ENCODE measurements at places on chromosomes 5 and 9.
A peak's percentile ranks its signal among the peaks of the same experiment; 100 is the strongest.

DNA sequence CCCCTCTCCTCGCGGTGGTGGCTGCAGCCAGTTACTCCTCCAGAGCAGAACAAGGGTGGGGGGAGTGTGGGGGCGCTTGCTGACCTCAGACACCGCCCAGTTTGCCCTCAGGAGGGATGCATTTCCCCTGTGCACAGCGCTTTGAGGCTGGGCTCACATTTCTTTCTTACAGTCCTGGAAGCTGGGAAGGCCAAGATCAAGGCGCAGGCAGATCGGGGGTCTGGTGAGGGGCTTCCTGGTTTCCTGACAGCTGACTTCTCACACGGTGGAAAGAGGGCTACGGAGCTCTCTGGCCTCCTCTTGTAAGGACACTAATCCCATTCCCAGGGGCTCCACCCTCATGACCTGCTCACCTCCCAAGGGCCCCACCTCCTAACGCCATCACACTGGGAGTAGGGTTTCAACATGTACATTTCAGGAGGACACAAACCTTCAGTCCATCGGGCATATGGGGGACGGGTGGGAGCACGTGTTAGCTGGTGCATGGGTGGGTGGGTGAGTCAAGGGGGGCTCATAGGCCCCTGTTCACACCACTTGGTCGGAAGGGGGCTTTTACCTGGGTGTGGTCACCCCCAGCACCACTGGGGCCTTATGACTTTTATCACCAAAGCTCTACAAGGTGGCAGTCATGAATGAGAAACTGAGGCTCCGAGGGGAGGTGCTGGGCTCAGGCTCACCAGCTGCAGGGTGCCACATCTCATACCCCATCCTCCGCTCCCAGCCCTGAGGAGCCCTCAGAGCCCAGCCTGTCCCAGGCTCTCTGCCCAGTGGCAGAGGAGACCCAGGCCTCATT is 7.7 kb upstream of the SCGB3A1 start:
- no peak for DNase-seq

GRCh38 chr9:132858751-132859150 is 19.3 kb downstream of the AK8 start:
- DNase-seq: no peak

GRCh38 chr5:17413691-17414090 is 84.3 kb upstream of the TAF11L2 start:
- DNase-seq: no peak

DNA sequence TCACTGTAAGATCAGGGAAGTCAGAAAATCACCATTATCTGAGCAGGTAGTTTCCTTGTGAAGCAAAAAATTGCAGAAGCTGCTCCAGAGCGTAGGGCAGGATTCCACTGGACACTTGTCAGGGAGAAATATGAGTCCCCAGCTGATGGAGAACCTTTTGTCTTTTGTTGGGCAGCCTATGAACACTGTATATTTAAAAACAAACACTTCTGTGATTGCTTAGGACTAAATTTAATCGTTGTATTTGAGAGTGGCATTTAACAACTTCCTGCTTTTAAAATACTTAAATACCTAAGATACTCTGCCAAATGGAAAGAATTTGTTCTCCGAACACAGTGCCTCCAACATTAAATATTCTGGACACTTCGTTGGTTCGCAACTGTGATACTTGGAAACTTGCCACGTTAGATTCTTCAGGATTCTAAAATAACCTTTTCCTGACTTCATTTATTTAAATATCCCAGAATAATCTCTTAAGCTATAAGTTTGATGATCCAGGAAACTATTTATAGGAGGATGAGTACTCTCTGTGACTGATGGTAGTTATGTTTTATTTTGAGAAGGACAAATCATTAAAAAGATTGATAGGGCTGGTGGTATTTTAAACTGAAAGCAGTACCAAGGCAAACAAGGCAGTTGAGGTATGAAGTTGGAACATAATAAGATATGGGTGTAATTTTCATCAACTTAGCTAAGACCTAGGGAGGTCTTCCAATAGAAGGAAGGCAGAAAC is 2.7 kb upstream of the HSPA4 start:
- no peak for DNase-seq

GRCh38 chr5:118863345-118863744 is 125.0 kb downstream of the DTWD2 start:
- no peak for DNase-seq

DNA sequence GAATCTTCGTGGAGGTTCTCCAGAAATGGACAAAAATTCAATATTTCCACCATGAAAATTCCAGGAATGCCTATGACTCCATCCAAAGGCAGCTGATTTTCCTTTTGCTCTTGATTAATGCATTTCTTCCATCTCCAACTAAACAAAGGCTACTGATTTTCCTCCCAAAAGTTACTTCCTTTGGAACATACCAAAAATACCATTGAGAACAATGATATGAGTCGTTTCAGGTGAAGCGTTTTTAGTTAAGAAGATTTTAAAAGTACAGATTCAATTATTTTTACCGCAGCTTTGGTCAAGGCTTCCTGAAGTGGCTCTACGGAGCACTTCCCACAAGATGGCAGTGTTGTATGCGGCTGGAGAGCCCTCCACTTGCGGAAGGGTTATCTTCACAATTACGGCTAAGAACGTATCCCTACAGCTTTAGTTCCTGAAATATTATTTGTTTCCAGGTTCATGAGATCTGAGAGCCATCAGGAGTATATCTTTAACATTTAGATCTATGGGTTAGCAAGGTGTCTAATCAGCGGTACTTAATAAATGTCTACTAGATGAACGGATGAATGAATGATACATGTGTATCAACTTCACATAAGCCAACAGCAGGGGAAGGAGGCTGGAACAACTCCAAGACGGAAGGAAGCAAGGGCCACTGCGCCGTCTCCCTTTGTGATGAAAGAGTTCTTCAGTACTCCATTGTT is 35.9 kb upstream of the ARSB start:
- DNase-seq: peak; percentile 76

- DNase-seq: no peak
These were observed 62.9 kb upstream of the PTGER4 start for GRCh38 chr5:40616781-40617180.

DNA sequence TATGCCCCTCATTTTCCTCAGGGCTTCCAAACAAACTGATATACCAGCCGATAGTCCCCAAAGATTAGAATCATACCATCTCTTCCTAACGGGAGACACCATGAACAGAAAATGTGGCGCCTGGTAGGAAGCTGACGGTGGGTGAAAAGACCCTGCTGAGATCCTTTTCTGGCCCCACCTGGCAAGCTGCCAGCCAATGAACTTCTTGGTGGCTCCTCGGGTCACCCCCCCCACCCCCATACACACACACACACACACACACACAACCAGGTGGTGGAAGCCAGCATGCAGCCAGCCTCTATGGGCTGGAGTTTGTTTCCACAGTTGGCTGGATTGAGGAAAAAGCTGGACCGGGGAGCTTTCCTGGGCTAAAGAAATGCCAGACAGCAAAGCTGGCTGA is 4.8 kb upstream of the CCIN start:
- DNase-seq: no peak

DNA sequence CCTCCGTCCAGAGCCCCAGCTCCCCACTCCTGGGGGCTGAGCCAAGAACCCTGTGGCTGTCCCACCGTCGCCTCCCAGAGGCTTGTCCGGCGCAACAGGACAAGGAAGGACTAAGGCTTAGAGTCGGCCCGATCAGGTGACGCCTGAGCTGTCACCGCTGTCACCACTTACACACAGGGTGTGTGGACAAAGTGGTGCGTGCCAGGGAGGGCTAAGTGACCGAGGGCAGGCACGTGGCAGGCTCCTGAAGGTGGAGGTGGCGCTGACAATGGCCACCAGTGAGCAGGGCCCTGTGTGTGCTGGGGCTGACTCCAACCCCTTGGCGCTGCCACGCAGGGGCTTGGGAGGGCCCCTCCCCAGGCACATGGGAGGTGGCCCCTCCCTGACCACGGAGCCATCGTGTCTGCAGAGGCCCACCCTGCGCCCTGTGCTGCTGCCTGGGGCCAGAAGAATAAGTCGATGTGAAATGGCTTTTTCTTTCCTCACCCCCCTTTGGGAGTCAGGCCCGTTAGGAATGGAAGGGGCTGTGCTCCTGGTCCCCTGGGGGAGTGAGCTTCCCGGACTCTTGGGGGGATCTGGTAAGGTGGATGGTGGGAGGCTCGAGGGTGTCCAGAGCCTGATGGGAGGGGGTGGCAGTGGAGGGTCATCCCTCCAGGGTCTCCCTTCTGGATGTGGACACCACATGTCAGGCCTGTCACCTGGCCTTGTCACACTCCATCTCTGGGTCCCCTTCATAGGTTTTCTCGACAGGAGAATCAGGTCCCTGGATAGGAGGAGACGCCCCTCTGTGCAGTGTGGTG is 2.6 kb upstream of the GPSM1 start:
- DNase-seq: no peak

- no peak for DNase-seq
These were observed 69.4 kb downstream of the TLE1 start for GRCh38 chr9:81620002-81620390.

DNA sequence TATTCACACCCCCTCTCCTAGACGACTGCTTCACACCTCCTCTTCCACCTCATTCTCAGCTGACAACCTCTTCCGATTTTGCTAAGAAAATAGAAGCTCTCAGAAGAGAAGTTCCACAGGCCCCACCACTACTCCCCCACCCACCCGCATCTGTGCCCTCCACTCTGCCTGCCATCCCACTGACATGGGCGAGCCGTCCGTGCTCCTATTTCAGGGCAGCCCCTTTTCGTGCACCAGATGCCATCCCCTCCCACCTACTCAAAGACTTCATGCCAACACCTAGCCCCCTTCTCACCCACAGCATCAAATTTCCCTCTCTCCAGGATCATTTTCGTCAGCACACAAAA is 34.6 kb upstream of the JADE2 start:
- no peak for DNase-seq

DNA sequence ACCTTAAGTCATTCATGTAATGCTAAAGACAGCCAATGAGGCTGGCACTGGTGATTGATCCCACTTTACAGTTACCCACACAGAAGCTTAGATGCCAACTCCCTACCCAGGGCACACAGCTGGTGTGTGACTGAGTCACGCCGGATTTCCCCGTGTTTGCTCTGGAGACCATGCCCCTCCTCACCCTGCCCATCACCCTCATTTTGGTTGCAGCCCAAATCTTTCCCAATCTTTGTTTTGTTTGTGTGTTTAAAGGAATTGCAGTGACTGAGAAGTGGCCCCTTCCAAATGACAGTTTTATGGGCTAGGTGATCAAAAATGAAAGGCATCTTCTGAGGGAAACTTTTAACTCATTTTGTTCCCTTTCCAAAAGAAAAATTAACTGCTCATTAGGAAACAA is 10.9 kb downstream of the FBXL7 start:
- DNase-seq: no peak

DNA sequence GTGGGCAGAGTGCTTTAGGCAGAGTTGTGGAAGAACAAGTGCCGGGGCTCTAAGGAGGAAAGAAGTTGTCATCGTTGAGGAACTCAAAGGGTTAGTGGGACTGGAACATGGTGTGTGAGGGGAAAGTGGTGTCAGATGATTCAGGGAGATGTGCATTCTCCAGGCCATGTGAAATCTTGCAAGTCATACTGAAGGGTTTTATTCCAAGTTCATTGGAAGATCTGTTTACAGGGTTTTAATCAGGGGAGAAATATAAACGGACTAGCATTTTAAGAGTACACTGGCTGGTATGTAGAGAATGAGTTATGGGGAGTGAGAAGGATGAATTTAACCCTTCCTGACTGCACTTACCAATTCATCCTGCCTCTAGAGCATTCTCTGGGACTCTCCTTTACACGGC is 49.3 kb downstream of the NR2F1 start:
- DNase-seq: no peak

DNA sequence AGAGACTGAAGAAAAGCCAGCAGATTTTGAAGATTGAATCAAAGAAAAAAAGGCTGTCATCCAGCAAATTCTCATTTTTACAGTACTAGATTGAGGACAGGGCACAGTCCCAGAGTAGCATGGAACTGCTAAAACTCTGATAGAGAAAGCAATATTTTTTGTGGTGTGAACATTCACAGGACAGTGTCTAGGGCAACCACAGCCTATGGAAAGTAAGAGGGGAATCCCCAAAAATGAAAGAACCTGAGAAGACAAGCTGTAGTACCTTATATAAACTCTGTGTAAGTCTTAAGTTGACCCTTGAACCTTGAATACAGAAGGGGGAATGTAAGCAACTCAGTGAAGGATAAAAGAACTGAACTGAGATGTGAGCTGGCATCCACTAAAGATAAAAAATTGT is 540.3 kb downstream of the HINT1 start:
- DNase-seq: no peak

Measured in activated CD4-positive, alpha-beta T cell treated with anti-CD3 and anti-CD28 coated beads, Interleukin-2, amount 10 ng/mL, durations not matched to agents 24 days and 14 days (primary cell).